ENCODE measurements at places on chromosomes 7 and 10.

DNA sequence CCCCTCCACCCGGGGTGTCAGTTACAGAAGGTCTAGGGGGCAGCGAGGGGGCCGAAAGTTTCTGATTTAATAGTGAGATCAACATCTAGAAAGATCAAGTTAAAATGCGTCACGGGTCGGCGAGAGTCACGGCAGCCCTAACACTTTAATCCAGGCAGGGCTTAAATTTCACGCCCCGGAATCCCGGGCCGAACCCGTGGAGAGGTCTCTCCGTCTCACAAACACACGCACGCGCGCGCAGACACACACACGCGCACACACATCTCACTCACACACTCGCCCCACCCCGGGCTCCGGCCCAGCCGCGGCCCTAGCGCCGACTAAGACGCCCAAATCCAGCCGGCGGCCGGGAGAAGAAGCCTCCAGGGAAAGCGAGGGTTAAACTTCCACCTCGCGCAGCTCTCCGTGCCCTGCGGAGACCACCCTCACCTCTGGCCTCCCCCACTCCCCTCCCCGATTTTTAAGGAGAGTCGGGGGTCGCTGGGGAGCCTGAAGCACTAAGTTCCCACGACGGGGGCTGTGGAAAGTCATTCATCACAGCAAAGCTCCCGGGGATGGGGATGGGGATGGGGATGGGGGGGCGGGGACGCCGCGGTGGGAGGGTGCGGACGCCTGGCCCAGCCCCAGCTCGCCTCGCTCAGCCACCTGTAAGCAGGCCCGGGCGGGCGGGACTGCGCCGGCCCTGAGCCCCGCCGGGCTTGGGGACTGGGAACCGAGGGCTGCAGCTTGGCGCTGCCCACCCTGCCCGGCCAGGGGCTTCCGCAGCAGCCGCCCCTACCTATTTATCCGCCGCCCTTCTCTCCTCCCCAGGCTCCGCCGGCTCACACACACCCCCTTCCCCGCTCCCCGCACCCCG lies 1.6 kb downstream of the PDGFA start:
- DNase-seq, result no peak

DNA sequence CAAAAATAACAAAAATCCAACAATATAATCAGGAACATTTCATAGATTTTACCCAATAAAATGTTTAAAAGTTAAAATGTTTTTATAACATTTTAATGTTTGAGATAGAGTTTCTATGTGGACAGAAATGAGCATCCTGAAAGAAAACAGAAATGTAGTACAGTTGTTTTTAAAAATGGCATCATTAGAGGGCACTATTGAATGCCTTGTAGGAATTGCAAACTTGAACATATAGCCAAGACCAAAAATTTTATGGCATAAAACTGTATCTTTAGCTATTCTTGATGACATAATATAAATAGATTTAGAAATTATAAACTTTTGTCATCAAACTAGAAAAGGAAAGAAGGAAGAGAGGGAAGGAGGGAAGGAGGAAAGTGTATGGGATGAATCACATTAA lies 1372.7 kb downstream of the GATA3 start:
- DNase-seq, result no peak

DNA sequence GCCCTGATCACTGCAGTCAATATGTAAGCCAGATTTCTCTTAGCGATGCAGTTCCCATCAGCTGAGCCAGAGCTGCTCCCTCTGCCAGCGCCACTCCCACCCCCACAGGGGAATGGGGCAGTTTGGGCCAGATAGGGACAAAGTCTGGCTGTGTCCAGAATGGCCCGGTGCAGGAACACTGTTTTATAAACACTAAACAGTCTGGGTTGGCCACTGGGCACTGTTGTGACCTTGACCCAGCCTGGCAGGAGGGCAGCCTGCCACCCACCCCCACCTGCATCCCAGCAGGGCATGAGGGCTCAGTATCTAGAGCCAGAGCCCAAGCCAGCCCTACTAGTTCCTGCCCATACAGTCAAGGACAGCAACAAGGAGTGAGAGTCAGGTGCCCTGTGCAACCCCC lies 1.3 kb downstream of the OGDHL start:
- DNase-seq, result no peak

DNA sequence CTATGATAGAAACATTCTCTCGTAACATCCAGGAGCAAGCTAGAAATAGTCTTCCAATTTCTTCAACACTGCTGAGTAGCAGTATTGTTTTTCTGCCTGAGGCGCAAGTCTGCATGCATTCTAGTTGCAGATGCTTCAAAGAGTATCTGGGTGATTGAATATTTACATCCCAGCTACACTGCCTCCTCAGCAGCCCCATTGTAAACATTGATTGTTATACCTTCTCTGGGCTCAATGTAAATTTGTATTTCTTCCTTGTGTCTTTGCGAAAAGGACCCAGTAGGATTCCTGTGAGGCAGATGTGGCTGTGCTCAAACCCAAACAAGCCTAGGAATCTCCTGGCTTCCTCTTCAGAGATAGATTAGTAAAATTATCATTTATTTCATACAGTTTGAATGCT lies 320.7 kb downstream of the CDC14C start:
- DNase-seq, result no peak

DNA sequence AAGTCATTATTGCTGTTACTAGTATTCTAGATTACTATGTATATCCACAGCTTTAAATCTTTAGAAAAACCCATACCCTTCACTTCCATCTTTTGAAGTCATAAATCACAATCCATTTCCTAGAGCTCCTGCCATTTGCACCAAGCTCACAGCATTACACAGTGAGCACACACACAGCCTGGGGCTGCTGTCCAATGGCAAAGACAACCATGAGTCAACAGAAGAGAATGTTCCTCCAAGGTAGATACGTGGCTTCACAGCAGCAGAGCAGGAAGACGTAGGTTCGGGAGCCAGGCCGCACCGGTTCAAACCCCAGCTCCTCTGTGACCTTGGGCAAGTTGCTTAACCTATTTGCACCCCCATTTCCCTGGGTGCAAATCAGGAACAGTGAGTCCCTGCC lies 234.6 kb downstream of the DIP2C start:
- DNase-seq, result no peak

- no peak for DNase-seq
These were observed 193.8 kb upstream of the ADO start for GRCh38 chr10:62610649-62611229.

GRCh38 chr7:10618953-10619352 lies 354.7 kb upstream of the PHF14 start:
- DNase-seq, result no peak

DNA sequence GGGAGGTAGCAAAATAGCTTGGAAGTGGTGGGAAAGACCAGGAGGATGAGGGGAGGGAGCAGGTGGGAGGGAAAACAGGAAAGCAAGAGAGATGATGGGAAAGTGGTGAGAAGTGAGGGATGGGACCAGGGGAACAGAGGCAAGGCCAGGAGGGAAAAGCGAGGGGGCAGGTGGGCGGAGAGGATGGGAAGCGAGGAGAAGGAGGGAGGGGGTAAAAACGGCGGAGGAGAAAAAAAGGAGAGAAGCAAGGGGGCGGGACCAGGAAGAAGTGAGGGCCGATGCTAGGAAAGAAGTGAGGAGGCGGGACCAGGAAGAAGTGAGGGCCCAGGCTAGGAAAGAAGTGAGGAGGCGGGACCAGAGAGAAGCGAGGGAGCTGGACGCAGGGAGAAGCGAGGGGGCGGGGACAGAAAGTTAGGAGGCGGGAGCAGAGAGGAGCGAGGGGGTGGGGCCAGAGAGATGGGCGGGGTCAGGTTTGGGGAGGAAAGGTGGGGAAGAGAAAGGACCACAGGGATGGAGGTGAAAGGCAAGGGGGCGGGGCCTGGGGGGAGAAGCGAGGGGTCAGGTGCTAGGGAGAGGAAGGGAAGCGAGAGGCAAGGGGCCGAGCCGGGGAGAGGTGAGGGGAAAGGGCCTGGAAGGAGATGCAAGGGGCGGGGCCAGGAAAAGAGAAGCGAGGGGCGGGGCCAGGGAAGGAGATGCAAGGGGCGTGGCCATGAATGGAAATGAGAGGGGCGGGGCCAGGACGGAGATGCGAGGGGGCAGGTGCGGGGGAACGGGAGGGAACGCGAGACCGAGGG lies 984 bp downstream of the SMURF1 start:
- peak; percentile 26 for DNase-seq

- no peak for DNase-seq
These were observed 9.2 kb downstream of the IKZF5 start for GRCh38 chr10:122999347-122999746.

DNA sequence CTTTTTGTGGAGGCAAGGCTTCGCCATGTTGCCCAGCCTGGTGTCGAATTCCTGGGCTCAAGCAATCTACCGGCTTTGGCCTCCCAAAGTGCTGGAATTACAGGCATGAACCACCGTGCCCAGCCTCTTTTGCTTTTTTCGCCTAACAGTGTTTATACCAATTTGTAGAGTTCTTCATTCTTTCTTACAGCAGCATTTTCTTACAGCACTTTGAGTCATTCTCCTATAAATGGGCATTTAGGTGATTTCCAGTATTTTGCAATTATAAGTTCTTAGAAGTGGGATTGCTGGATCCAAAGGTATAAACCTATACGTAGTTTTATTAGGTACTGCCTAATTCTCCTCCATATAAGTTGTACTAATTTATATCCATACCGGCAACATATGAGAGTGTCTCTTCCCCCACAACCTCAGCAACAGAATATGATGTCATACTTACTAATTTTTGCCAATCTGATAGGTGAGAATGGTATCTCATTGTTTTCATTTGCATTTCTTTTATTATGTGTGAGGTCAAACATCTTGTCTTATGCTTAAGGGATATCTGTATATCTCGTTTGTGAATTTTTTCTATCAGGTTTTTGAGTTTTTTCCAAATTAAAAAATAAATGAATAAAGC lies 39.1 kb downstream of the SUFU start:
- DNase-seq, result no peak

DNA sequence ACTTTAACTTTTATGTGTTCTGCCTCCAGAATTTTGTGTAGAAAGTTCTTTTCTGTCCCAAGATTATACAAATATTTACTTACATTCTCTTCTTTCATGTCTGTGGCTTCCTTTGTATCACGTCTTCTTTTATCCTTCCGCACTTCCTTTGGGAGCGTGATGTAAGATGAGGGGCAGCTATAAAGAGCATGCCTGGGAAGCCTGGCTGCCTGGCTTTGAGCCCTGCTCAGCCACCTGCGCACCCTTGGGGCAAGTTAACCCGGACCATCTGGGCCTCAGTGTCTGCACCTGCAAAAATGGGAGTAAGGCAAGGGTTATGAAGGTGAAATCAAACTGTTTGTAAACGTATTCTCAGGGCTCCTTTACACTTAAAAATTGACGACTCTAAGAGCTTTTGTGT lies 25.2 kb downstream of the PALD1 start:
- DNase-seq, result no peak

DNA sequence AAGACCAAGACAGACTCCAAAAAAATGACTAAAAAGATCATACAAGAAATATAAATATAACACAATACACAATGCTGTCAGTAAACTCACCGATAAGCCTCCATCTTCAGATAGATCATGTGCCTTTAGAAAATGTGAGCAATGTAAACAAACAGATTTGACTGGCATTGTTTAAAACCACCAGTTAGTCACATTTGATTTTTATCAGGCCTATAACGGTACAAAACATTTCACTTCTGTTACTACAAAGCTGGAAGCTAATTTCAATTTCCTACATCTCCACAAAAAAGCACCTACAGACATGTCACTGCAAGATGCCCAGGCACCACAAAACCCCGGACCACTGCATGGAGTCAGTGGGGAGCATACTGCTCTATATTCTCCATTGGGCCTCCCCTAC lies 18.9 kb downstream of the SGMS1 start:
- no peak for DNase-seq

DNA sequence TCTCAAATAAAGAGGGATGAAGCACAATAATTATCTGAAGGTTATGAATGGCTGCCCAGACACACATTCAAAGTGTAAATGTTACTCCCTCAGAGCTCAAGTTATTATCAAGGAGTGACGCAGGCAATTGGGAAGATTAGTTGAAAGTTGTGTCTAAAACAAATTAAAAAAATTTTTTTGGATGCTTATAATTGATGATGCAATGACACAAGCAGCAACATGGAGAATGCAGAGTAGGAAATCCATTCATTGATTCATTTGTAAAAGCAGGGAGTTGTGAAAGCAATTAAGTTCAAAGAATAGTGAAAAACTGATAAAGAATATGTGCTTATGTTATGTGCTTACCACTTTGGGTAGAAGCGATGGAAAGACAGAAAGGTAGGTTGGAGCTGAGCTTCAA lies 120.4 kb downstream of the CDK6 start:
- DNase-seq, result no peak

DNA sequence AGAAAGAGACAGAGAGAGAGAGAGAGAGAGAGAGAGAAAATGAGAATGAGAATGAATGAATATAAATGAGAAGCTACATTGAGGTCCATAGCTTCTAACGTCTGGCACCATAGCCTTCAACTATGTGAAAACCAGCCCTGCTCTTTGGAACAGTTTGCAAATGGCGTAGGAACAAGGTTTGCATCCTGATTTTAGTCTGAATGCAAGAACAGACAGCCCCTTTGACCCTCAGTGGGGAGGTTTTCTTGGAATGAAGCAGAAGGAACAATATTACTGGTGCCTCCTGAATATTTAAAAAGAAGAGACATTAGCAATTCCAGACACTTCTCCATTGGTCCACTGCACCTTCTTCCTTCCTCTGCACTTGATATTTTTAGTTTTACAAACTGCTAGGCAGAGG lies 23.0 kb downstream of the LHPP start:
- no peak for DNase-seq

DNA sequence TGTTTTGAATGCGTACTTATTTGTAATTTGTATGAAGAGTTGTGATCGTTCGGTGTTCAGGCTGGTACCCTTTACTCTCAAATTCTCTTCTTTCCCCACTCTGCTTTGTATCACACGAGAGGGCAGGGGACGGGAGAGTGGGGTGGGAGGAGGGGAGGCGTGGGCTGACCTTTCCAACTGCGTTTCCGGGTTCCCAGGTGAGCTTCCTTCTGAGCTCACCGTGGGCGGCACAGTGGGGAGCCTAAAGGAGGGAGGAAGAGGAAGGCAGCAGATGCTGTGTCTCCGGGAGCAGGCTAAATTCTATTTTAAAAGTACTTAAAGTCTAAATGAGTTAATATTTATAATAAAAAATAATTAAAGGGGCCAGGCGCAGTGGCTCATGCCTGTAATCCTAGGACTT lies 7.4 kb upstream of the XRCC2 start:
- no peak for DNase-seq

DNA sequence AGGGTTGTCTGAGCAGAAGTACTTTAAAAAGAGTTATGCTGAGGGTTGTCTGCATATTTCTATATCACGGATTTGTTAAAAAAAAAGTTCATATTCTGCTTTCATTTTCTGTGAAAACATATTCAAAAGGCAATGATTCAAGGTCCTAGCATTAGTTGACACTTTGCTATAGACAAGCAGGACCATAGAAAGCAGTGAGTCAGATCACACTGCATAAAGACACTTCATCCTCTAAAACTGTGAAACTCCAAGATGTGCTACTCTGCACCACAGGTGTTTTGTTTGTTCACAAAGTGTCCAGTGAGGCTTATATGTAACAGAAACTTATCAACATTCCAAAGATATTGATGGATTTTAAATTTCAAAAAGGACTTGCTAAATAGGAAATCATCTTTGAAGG lies 47.0 kb downstream of the SPAM1 start:
- DNase-seq, result no peak

- DNase-seq, result no peak
These were observed 327.9 kb upstream of the SORCS1 start for GRCh38 chr10:107492389-107492788.

Data from activated gamma-delta T cell (primary cell).